ENCODE measurements at places on chromosomes 7 and 10. TPM values are rescaled to one million over a fixed set of nuclear protein-coding genes. Genes with fewer than 3 reads are reported as not detected.
A peak's percentile ranks its signal among the peaks of the same experiment; 100 is the strongest.

The GPR15LG gene
- total RNA-seq = not detected

The ADRB1 gene
- 14.1 TPM for total RNA-seq

The GARS1 gene
- 71.0 TPM for total RNA-seq

The TMEM270 gene
- total RNA-seq = not detected

The LIPJ gene
- total RNA-seq = not detected

The ZC3HAV1 gene
- 28.5 TPM for total RNA-seq

GRCh38 chr10:3832022-3832786, 47.2 kb upstream of the KLF6 start:
- DNase-seq = no peak

DNA sequence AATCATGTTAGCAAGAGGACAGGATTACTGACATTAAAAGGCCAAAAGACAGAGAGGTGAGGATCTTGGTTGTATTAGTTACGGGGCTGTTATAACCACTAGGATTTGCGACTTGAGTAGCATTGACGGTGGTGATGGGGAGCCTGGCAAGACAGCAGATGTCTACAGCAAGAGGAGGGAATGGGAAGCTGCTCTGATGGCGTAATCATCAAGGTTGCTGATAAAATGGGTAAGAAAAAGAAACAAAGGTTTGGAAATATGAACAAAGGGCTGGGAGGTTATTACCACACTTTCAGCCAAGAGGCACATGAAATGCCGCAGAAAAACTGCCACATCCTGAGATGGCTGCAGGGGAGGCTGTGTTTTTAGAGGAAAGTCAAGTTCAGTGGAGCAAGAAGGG, 33.9 kb downstream of the TMEM229A start:
- no peak for DNase-seq

- no peak for DNase-seq
Observed at GRCh38 chr7:47303014-47303694, 278.8 kb downstream of the TNS3 start.

- no peak for DNase-seq
Observed at GRCh38 chr10:36573246-36573645, 552.2 kb upstream of the ANKRD30A start.

- no peak for DNase-seq
Observed at GRCh38 chr7:84490661-84491060, 296.1 kb upstream of the SEMA3A start.

DNA sequence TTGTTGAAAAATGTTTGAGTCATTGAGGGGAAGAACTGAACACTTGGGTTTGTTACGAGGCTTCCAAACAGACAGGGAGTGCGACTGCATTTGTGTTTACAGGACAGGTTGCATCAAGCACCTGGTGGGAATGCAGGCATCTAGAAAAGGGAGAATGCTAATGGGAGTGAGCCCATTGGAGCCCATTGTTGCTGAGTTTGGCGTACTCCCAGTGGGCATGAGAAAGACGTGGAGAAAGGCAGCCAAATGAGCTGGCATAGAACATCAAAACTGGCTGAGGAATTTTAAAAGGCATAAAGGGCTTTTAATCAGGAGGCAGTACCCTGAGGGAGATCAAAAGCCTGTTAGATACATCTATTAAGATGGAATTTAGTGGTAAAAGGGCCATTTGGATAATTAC, 171.6 kb upstream of the NPSR1 start:
- DNase-seq = no peak

DNA sequence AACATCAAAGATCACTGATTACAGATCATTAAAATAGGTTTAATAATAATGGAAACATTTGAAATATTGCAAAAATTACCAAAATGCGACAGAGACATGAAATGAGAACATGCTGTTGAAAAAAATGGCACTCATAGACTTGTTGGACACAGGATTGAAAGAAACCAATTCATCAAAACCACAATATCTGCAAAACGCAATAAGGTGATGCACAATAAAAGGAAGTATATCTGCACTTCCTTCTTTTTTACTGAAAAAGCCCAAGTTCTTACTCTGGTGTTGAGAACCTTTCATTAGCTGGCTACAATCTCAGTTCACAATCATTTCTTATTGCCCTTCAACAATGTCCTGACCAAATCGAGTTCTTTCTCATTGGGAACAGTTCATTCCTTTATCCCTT, 28.7 kb downstream of the TMEM106B start:
- DNase-seq = no peak

- DNase-seq = no peak
Observed at GRCh38 chr7:134444961-134445315, 14.0 kb downstream of the AKR1B1 start.

- no peak for DNase-seq
Observed at GRCh38 chr7:127066974-127067373, 185.8 kb downstream of the GRM8 start.

DNA sequence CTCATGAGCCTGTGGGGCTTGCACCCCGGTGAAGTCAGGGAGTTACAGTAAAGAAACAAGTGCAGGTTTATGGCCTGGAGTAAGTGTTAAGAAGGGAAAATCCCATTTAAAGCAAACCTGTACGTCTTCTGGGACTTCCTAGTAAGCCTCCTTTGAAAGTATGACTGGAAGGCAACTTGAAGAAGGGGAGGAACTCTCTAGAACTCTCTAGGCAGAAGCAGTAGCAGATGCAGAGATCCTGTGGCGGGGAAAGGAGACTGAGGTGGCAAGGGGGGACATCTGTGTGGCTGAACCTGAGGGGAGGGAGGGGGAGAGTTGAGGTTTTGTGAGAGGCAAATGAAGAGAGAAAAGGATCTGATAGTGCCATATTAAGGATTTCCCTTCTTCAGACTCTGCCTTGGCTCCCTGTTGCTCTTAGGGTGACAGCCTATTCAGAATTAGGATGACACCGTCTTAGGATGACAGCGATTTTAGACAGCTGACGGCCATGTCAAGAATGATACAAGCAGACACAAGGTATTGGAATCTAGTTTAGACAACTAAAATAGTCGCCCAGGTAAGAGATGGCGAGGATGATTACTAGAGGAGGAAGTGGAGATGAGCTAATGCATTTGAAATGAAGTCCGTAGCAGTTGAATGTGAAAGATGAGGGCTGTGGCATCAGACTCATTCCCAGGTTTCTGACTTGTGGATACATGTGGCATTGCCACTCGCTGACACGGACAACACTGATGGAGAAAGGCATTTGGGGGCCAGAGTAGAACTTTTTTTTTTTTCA, 29.0 kb downstream of the CUL1 start:
- no peak for DNase-seq

GRCh38 chr7:139576179-139576973, 52.9 kb downstream of the CLEC2L start:
- DNase-seq = no peak

DNA sequence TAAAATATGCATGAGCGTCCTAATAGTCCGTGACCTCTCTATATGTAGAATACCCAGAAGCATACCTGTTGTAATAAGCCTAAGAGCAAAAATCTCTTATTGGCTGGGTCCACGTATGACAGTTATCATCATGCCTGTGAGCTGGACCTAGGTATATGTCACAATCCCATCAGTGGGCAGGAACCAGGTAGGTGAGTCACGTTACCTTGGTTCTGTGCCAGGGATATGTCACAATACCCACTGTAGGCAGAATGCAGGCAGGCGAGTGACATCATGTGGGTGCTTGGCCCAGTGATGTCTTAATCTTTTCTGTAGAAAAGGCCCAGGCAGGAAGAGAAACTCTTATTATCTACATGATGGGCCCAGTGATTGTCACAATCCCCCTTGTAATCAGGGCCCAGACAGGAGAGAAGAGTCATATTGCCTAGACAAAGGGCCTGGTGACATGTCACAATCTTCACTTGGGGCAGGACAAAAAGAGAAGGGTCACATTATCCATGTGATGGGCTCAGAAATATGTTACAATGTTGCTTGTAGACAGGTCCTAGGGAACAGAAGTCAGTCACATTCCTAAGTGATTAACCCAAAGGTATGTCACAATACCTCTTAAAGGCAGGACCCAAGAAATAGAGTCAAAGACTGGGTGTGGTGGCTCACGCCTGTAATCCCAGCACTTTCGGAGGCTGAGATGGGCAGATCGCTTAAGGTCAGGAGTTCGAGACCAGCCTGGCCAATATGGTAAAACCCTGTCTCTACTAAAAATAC, 12.9 kb upstream of the ZNF736 start:
- peak; percentile 47 for DNase-seq

DNA sequence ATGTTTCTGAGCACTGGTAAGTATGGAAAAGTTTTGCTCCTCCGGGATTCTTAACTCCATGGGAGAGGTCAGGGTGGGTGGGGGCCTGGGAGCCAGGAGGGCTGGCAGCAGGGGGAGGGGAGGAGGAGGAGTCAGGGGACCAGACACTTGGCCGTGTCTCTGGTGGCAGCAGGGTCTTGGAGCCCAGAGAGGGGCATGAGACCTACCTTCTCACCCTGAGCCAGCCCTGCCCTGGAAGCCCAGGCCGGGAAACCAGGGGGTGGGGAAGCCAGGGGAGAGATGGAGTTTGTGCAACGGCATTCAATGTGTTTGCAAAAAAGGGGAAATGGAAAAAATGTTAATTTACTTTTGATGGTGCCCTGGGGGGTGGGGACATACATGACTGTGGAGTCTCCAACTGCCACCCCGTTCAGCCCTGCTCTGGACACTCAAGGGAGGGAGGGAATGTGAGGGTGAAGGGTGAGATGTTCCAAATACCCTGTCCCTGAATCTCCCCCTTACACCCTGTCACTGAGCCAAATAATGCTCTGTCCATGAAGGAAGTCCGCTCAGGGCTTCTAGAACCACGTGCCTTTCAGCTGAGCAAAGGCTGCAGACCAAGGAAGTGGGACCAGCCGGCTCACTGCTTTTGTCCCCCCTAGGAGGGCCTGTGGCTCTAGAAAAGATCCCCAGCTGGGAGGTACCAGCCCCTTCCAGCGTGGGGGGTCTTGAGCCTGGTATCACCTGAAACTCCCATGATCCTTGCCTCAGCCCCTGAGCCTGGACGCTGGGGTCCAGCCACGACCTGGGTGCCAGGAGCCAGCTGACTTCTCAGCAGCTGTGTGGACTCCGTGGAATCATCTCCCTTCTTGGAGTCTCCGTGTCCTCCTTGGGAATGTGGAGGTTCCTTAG, 48.3 kb downstream of the TMEM270 start:
- no peak for DNase-seq

DNA sequence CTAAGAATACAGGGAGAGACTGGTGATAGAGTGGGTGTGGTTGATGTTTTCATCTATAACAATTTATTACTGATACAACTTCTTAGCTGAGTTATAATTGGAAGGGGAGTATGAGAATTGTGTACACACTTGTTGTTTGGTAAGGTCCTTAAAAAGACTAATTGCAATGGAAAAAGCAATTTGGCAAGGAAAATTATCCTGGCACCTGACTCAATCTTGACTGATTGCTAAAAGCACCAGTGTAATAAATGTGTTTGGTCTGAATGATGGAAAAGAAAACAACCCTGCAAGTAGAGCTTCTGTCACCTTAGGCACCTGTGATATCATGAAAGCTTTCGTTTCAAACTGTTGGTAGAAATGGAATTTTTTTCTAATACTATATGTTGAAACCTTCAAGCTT, 6.7 kb upstream of the GSDME start:
- no peak for DNase-seq

DNA sequence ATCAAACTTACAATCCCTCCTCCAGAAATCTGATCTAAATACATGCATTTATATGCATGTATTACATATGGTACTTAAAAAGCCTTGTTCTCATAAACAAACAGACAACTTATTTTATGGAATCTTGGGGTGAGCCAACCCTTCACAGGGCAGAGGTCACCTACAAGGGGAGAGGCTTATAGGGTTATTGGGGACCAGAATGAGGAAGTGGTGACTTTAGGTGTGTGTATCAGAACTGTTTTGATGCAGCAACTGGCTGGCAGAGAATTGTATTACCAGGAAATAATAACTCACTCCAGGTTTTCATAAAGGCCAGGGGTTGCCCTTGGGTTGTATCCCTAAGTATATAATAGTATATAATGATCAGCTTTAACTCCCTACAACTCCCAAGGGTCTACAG, 91.1 kb downstream of the SVIL start:
- no peak for DNase-seq

- DNase-seq = peak; percentile 77
Observed at GRCh38 chr10:85593226-85593772, 773.3 kb downstream of the GRID1 start.

- DNase-seq = no peak
Observed at GRCh38 chr7:109179601-109180000, 609.9 kb downstream of the DNAJB9 start.

DNA sequence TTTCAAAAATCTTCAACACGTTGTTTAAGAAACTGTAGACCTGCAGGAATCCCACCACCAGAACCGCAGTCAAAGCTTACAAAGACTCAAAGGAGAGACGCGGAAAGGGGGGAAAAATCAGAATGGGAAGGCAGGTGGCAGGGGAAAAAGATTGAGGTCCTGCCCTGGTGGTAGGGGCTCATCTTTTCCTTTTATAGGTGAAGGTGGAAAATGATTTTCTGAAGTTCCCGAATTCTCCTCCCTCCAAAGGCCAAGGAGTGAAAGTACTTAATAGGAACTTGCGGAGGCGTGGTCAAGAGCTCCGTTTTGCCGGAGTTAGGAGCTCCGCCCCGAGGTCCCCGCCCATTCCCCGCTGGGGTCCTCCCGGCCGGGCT, 724 bp downstream of the BBIP1 start:
- peak; percentile 98 for DNase-seq

- no peak for DNase-seq
Observed at GRCh38 chr7:128235471-128235870, 5.6 kb upstream of the LEP start.

DNA sequence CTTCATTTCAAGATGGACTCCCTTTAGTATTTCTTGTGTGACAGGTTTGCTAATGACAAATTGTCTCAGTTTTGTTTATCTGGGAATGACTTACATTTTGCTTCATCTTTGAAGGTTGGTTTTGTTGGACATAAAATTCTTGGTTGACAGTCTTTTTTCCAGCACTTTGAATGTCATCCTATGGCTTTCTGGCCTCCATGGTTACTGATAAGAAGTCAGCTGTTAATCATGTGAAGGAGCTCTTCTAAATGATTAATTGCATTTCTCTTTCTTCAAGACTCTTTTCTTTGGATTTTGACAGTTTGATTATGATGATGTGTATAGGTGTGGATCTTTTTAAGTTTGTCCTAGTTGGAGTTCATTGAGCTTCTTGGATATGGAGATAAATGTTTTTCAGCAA, 26.9 kb upstream of the HHEX start:
- no peak for DNase-seq

DNA sequence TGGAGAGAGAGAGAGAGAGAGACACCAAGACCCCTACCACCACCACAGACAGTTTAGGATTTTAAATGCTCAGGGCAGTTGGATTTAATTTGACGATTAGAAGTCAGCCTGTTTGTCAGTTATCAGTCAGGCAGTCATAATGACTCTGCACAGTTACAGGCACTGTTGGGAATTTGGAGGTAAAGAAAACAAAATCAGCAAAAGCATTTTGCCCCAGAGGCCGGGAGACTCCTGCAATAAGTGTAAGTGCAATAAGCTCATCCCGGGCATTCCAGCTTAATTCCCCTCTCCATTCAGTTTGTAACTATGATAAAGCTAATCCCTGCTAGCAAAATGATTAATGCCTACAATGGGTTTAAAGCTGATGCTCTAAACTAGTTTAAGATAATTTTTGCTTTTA, 13.5 kb downstream of the SEMA3C start:
- DNase-seq = no peak

All from esophagus muscularis mucosa (tissue), 4 donors.